Natural killer cell treated with Interleukin-12 subunit alpha and Interleukin-12 subunit beta and Interleukin-15 and Interleukin-18, amount 100 ng/mL, for 72 hours (primary cell): ENCODE measurements at places on chromosomes 4 and X.

- H3K36me3 ChIP-seq = no peaks in the 10 kb centered on the region
- no peak overlapping the region for H3K4me3 ChIP-seq
- DNase-seq = no peak
- H3K4me1 ChIP-seq = no peaks in the 10 kb centered on the region
Measured at GRCh38 chrX:17851874-17852273, 9.2 kb downstream of the RAI2 start.

- no peak for DNase-seq
- H3K27ac ChIP-seq = no peak overlapping the region
- H3K36me3 ChIP-seq = peaks cover 21% of the 10 kb centered on the region
- H3K27me3 ChIP-seq = no peaks in the 10 kb centered on the region
- H3K4me3 ChIP-seq = no peak overlapping the region
Measured at GRCh38 chr4:39529534-39529933, 2.3 kb upstream of the UGDH start.

DNA sequence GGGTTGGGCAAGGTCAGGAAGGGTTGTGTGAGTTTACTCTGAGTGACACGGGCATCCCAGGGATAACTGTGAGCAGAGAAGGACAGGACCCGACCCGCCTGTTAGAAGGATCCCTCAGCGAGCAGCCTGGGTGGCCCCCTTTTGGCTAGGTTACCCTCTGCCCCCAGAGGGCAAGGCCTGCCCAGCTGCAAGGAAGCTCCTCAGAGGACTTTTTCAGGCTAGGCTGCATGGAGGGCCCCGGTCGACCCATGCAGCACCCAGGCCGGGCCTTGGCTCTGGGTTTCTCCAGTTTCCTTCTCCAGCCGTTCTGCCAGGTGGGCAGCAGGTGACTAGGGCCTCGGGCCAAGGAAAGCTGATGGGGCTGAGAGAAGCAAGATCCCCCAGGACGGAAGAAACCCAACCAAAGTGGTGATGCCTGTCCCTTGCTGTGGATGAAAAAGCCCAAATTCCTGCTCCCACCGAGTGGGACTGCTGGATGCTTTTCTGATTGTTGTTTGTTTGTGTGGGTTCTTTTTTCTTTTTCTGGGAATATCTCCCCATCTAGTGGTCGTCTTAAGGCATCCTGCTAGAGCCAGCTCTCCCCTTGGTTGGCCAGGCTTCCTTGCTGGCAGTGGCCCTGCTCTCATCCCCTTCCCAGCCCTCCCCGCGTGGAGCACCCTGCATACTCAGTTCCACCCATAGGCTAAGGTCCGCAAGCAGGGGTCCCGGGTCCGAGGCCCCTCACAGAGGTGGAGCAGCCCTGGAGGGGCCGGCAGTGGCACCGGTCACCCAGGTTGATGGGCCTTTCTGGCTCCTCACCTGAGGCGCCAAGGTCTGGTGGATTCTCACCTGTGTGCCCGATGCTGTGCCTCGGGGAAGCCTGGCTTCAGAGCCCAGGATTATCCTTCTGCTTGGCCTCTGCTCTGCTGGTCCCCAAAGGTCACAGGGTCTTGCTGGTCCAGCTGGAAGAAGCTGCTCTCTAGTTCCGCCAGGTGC is 1.8 kb downstream of the ZFP92 start:
- no peaks in the 10 kb centered on the region for H3K36me3 ChIP-seq
- H3K27me3 ChIP-seq = no peaks in the 10 kb centered on the region
- no peak for DNase-seq
- no peak overlapping the region for H3K4me3 ChIP-seq
- H3K27ac ChIP-seq = no peak overlapping the region

DNA sequence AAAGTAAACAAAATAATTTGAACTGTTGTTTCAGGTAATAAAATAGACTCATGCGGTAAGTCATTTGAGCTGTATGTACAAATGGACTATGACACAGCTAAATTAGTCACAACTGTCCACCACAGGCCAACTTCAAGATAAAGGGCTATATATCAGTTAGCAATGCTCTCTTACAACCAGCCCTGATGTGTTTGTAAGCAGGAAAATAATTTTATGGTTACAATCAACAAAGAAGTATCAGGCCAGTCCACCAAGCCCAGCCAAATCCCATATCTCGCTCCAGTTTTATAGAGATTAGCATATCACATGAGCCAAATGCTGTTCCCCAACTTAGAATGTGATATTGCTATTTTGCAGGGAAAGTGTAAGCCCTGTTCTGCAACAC is 511 bp upstream of the DUSP21 start:
- DNase-seq = no peak
- H3K4me1 ChIP-seq = no peaks in the 10 kb centered on the region
- no peak overlapping the region for H3K4me3 ChIP-seq
- H3K36me3 ChIP-seq = no peaks in the 10 kb centered on the region
- no peaks in the 10 kb centered on the region for H3K27me3 ChIP-seq
